SJSA1 (cell line): ENCODE measurements at places on chromosomes 7 and 10. TPM values are rescaled to one million over a fixed set of nuclear protein-coding genes. Genes with fewer than 3 reads are reported as not detected.

Gene SYT15B
- total RNA-seq, result 1.0 and 9.3 TPM in 2 replicates

Gene WEE2
- not detected in 2 replicates for total RNA-seq

Gene PSTK
- total RNA-seq, result 6.2 and 11.2 TPM in 2 replicates

Gene COL26A1
- total RNA-seq, result not detected in 2 replicates

Gene POMZP3
- total RNA-seq, result 8.5 and 9.1 TPM in 2 replicates

Gene RNF133
- 0.63 and 1.1 TPM in 2 replicates for total RNA-seq

- peak; percentile 21 for DNase-seq
Measured at GRCh38 chr10:96967847-96968246, 135.7 kb downstream of the LCOR start.

GRCh38 chr7:154792436-154793055, 210.4 kb downstream of the PAXIP1 start:
- no peak for DNase-seq
